Erythroblast (primary cell): ENCODE measurements at places on chromosomes 4 and X.

DNA sequence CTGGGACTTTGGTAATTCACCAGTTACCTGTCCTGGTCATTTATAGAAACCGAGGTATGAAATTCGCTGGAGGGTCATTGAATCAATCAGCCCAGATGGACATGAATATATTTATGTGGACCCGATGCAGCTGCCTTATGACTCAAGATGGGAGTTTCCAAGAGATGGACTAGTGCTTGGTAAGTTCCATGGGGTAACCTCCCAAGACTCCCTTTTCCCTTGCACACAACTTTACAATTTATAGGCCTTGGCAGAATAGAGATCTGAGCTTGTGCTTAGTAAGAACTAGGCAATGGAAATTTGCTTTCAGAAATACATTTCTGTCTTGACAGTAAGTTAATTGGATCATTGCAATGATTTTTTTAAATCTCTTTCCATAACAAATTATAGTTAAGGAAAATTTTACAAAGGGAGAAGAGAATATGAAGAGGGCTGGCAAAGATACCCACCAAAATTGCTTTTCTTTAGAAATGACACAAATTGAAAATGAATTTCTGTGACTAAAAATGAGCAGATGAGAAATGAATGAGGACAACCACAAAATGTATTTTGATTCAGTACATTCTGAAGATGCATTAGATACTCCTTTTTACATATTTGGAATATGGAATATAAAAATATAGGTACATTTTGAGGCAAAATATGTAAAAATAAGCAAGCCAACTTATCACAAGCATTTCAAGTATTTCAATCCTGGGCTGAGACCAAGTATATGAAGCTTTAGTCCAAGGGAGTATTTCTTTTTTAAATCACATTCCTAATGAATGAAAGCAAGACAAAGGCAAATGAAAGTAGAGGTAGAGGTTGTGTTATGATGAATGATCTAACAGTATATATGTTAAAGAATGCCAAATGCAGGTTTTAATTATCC is 45.9 kb downstream of the PDGFRA start:
- DNase-seq: no peak

- no peak for DNase-seq
Measured at GRCh38 chr4:36012503-36012902, 231.8 kb downstream of the ARAP2 start.

GRCh38 chr4:133694416-133694815 is 507.2 kb downstream of the PABPC4L start:
- no peak for DNase-seq

GRCh38 chr4:39626261-39626660 is 12.4 kb downstream of the SMIM14 start:
- DNase-seq: no peak

DNA sequence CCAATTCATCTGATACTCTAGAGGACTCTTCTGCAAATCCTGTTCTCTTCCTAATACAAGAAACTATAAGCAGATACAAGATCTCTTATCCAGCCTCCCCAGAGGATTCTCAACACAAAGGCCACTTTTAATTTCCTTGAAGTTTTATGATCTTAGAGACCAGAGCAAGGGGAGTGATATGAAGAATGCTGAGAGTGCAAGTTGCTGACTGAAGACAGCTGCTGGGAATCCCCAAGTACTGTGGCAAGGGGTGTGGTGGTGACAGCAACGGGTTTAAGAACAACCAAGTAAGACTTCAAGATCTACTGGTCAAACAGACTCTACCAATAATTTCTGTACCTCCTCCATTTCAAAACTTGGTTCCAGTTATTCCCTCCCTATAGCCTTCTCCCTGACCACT is 7.0 kb downstream of the AMMECR1 start:
- DNase-seq: peak; percentile 63

DNA sequence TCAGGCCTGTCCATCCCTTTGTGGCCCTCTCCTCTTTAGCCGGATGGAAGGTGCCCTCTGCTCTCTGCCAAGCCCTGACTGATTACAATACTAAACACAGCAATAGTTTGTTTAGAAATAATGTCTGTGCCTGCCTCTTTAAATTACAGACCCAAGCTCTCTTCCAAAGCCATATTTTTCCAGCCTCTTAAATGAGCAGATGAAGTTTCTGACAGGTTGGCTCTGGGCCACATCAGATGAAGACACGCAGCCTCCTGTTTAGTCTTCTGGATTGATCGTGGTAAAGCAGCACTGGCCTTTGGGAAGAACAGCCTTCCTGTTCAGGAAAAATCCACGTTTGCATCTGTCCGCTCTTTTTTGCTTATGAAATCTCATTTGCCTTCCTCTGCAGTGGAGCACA is 133.6 kb downstream of the CPE start:
- DNase-seq: no peak

DNA sequence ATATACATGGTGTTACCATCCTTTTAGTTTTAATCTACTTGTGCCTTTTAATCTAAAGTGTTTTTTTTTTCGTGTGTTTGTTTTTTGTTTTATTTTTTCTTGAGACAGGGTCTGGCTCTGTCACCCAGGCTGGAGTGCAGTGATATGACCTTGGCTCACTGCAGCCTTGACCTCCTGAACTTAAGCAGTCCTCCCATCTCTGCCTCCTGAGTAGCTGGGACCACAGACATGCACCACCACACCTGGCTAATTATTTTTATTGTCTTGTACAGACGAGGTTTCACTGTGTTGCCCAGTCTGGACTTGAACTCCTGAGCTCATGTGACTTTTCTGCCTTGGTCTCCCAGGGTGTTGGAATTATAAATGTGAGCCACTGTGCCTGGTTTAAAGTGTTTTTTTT is 33.1 kb downstream of the BMP2K start:
- no peak for DNase-seq

GRCh38 chrX:10120331-10120730 is 36.4 kb upstream of the CLCN4 start:
- peak; percentile 51 for DNase-seq

DNA sequence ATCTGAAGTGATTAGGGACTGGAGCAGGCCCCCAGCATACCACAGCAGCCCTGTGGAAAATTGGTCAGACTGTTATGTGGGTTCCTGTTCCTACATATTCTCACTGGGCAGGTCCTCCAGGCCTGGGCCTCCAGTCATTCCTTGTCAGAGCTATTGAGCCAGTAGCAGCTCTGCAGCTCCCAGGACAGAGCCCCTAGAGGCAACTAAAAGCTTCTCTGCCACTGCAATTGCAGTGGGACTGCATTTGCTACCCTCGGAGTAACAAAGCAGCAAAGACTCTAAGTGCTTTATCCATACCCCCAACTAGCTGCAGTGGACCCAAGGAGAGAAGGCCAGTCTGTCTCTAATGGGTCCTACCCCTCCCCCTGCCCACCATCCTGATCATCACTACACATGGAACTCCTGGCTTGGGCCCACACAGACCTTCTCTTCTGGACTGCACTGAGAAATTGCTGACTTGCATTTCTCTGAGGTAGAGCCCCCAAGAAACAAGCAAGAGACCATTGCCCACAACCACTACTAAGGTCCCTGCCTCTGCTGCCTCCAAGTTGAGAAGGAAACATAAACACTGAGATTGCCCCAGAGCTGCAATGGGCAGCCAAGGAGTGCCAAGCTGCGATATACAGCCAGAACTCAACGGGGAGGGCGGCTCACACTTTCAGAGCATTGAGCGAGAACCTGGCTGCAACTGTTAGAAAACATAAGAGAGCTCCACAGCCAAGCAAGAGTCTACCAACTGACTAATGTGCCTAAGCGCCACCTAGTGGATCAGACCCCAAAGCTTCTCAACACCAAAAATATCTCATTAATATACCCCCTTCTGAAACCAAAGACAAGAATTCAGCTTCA is 738.7 kb upstream of the NDST4 start:
- DNase-seq: peak; percentile 63

- DNase-seq: no peak
Measured at GRCh38 chr4:92261256-92261655, 42.5 kb upstream of the GRID2 start.

- peak; percentile 8 for DNase-seq
Measured at GRCh38 chrX:9988762-9989161, 21.6 kb downstream of the CLDN34 start.

DNA sequence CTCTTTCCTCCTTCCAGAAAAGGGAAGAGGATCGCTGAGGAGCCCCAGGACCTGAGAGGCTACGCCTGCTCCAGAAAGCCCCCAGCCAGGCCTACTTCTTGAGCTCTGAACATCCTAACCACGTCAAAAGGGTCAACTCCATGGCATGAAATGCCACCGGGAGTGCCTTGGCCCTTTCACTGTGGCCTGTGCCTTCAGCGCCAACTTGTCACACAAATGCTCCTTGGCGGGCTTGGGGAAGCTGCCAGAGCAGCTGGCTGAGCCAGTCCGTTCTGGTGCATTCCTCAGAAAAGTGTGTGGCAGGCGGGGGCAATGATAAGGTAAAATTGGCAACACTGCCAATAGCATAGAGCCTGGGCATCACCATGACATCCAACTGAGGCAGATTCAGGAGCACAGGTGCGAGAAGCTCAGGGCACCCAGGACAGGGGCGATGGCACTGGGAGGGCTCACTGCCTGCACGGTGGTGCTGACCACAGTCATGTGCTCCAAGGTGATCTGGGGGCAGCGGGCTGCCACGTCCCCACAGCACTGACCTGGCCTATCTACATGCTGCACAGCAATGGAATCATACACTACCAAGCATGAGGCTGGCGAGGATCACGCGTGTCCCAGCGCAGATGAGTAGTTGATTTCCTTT is 12.1 kb upstream of the TREX2 start:
- no peak for DNase-seq

GRCh38 chrX:49761481-49761880 is 65.7 kb upstream of the PAGE1 start:
- DNase-seq: peak; percentile 11

GRCh38 chrX:140548985-140549384 is 44.1 kb upstream of the SOX3 start:
- DNase-seq: no peak

DNA sequence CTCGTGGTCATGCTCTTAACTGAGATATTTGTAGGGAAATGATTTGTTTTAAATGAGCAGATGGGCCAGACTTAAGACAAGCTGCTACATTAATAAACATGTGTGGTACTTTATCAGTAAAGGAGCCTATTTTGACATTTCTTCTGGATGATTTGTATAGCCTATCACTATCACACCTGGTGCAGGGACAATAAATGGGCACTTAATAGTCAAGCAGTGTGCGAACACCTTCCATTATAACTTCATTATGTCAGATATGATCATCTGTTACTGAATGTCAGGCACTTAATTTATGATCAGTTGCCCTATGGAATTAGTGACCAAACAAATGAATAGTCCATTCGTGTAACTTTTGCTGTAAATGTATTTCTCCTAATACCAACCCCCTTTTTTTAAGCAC is 628.8 kb downstream of the ADGRL3 start:
- DNase-seq: no peak

- no peak for DNase-seq
Measured at GRCh38 chrX:68708503-68709290, 61.2 kb downstream of the STARD8 start.

DNA sequence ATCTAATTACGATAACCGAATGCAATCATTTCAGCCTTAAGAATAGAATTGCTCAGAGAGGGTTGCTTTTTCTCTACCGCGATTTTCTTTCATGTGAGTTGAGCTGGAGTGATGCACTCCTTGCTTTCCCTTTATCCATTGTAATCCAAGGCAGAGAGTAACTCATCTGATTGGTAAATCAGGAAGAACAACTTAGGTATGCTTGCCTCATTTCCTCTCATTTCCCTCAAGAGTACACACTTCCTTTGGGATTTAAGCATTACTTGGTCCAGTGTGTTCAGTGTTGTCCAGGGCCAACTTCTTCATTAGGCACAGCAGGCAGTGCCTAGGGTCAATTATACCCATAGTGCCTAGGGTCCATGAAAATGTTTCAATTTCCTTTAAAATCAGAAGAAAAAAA is 15.7 kb upstream of the N4BP2 start:
- no peak for DNase-seq

GRCh38 chrX:16882169-16882568 is 12.0 kb upstream of the RBBP7 start:
- peak; percentile 2 for DNase-seq

DNA sequence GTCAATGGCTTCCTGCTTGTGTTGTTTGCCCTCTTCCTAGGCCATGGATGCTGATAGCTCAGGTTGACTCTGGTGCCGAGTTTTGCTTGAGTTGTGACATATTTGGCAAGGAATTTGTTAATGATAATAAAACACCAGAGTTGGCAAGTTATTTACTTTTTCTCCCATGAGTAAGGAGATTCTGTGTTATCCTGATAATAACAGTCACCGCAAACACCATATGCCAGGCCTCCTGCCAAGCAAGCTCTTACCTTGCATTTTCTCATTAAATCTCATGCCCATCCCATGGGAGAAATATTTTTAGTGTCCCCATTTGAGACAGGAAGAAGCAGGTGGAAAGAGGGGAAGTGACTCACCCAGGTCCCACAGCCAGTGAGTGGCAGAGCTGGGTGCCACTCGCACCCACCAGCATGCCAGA is 67.4 kb upstream of the CLCN4 start:
- no peak for DNase-seq

DNA sequence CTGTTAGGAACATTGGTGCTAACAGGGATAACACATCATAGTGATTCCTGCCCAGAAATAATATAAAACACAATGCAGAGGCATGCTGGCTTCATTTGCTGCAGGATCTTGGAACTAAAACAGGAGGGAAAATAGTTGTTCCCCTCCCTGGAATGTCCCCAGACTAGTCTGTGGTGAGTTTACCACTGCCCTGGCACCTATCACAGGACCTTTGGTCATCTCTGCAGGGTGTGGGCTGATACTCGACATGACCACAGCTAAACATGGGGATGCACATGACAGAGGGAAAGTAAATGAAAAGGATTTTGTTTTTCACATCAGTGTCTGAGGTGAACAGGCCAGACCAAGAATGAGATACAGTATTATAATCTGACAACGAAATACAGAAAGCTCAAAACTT is 160.2 kb upstream of the DKK2 start:
- no peak for DNase-seq

DNA sequence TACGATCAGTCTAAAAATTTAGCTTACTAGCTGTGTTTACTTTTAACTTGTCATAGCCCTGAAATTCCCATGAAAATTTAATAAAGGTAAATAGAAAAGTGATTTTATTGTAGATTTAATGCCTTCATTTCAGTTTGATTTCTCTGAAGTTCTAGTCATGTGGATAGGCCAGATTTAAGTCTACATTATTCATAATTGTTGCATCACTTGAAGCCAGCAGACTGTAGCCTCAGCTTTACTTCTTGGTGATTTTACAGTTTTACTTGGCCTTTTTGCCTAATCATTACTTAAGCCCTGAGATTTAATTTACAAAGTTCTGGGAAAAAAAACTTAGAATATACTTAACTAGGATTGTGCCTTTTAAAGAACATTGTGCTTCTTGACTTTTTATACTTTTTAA is 73.5 kb upstream of the FHDC1 start:
- no peak for DNase-seq

- peak; percentile 42 for DNase-seq
Measured at GRCh38 chrX:80808881-80809411, 731 bp downstream of the BRWD3 start.

GRCh38 chr4:152424977-152425376 is 110.9 kb downstream of the FBXW7 start:
- no peak for DNase-seq
